Activated B cell treated with CpG ODN at 0.5 μM for 24 hours (primary cell): ENCODE measurements at places on chromosomes 5 and 9. TPM values are rescaled to one million over a fixed set of nuclear protein-coding genes. Genes with fewer than 3 reads are reported as not detected.

DNA sequence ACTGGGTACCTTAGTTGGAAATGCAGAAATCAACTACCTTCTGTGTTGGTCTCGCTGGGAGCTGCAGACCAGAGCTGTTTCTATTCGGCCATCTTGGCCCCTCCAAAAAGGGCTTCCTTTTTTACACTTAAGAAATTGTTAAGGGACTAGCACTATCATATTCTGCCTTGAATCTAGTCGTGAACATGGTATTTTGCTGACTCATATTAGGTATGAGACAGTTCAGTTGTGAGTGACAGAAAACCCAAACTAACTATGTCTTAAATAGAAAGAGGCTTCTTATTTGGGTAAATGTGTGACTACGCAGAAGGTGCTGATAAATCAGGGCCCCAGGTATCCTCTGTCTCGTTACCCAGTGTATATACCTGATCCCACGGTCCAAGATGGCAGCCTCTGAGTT is 298.2 kb downstream of the EDIL3 start:
- DNase-seq, result no peak

GRCh38 chr9:128011071-128011817 is 30.5 kb upstream of the EEIG1 start:
- no peak for DNase-seq

GRCh38 chr9:28821240-28821639 is 1248.0 kb upstream of the C9orf72 start:
- DNase-seq, result no peak

DNA sequence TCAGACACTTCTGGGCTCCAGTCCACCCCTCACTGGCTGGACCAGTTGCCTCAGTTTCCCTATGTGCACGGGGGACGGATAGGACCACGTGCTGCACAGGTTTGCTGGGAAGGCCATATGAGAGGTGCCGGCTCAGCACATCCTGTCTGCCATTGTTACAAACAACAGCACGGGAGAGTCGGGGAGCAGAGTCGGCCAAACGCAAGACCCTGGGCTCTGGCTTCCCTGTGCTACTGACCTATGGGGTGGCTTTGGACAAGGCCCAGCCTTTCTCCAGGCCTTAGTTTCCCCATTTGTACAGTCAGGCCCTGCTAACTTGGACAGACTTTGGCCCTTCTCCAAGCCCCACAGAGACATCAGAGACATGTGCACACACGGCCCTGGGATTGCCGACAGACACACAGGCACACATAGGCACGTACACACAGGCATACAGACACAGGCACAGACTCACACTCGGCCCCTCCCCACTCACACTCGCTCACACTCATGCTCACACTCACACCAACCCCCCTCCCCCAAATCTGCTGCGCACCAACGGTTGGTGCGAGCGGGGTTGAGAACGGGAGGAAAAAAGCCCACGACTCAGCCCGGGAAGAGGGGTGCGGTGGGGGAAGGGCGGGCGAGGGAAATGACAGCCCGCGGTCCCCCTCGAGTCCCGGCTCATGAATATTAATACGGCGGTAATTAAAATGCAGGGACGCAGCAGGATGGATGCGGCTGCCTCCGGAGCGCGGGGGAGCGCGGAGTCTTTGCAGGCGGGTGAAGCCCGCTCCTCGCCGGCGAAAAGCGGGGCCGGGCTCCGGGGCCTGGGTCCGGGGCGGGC is 133.0 kb downstream of the C9orf50 start:
- no peak for DNase-seq

DNA sequence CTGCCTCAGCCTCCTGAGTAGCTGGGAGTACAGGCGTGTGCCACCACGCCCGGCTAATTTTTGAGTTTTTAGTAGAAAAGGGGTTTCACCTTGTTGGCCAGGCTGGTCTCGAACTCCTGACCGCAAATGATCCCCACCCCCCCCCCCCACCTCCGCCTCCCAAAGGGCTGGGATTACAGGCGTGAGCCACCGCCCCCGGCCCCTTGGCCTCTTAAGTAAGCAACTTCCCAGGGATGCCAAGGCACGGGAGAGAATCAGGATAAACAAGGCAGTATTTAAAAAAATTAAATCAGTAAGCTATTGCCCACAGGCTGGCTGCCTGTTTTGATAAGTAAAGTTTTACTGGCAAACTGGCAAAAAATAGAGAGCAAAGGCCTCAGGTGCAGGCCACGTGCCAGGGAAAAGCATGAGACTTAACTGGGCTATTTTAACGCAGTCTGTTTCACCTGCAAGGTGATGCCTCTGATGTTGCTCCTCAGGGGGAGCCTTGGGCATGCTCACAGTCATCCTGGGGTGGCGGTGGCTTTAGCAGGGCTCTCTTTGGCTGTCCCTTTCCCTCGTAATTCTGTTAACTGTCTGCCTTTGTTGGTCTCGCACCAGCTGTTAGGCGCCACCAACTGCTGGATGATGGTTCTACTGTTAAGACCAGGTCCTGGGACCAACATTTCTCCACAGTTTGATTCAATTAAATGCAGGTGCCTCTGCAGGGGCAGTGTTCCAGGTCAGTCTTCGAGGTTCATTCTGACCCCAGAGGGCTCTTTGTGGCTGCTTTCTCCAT is 19.4 kb upstream of the RNF130 start:
- DNase-seq, result no peak

The BTNL8 gene
- not detected in 2 replicates for total RNA-seq

DNA sequence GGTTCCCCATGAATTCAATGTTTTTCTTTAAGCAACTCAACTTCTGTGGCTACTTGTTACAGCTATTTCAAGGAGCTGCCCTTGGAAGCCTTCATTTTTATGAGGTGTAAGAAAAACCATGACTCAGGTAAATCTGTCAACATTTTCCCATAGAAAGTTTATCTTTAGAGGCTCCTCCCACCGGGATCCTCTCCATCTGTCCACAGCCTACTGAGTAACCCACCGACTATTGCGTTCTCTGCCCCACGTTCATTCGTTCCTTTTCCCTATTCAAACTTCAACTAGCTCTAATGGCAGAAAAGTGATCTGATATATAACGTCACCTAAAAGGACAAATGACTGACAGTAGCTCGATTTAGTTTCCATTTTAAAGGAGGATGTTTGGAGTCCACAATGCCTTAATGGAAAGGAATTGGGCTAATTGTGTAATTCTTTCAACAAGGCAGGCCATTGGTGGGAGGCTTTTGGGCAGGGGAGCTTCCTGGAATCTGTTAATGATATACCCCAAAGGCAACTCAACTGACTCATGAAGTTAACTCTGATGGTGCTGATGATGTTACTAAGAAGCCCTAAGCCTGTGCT is 29.3 kb upstream of the NR3C1 start:
- DNase-seq, result no peak

The SLC25A48 gene
- not detected in 2 replicates for total RNA-seq
